ENCODE measurements at places on chromosomes 5 and 9. TPM values are rescaled to one million over a fixed set of nuclear protein-coding genes. Genes with fewer than 3 reads are reported as not detected.

DNA sequence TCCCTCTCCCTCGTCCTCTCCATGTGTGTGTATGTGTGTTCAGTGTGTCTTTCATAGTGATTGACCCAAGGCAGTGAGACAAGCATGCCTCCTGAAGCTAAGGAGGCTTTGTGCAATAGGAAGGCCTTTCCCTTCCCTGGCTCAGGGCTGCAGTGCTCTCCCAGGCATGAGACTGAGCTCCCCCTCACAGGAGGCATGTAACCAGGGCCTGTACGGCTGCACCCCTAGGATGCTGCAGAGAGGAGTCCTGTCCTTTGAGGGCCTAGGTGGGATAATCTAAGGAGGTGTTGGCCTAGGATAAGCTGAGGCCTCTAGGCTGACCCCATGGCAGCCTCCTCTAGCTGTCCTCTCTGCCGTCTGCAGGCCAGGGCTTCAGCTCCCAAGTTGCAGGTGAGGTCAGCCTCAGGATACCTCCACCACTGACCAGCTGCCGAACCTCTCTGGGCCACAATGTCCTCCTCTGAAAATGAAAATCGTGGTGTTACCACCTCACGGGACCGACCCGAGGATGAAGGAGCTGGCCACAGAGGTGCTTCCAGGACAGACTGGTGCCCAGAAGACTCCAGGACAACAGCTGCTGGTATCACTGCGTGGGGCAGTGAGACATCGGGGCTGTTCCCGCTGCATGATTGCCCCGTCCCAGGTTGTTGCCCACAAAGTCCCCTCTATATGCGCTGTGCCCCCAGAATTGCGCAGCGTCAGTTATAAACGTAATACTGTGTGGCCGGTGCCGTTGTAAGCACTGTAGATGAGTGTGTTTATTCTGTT, 129.6 kb downstream of the BARX1 start:
- DNase-seq: no peak

DNA sequence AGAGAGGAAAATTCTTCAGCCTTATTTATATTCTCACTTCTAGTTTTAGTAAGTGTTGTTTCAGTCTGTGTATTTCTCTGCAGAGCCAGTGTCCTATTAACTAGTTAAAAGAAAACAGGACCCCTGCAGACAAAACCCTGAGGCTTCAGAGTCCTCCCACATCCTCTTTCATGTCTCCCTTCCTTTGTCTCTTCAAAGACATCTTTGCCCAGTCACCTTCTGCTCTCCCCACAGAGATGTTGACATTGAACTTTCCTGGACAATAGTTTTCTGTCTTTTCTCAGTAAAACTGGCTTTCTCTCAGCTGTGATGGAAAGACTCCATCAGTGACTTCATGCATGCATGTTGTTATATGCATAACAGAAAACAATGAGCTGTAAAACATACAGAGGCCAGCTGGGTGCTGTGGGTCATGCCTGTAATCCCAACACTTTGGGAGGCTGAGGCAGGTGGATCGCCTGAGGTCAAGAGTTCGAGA, 20.2 kb downstream of the GRAMD2B start:
- no peak for DNase-seq

DNA sequence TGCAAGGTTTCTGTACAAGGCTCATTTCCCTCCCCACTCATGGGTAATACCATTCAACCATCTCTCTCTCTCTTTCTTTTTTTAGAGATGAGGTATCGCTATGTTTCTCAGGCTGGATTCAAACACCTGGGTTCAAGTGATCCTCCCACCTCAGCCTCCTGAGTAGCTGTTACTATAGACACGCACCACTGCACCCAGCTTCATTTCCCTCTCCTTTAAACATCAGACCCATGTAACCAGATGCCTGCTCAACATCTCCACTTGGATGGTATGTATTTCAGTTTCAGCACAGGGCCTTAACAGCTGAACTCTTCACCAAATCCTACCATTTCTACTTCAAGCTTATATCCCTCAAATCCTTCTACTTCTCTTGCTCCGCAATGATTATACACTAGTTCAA, 117.4 kb downstream of the SSBP2 start:
- no peak for DNase-seq

SOHLH1 gene
- 0.29 TPM for total RNA-seq

HNRNPAB gene
- 351 TPM for total RNA-seq

GRCh38 chr5:140106805-140107311, 7.1 kb upstream of the PURA start:
- no peak for DNase-seq

GRCh38 chr9:110864011-110864410, 174.3 kb downstream of the LPAR1 start:
- DNase-seq: no peak

Data from K562 (cell line).